Activated CD4-positive, alpha-beta T cell treated with anti-CD3 and anti-CD28 coated beads, Interleukin-10, Interleukin-2, amounts not matched to agents 100 ng/mL and 50 ng/mL, durations not matched to agents 16 hours and 8 hours (primary cell): ENCODE measurements at places on chromosomes 3 and 15.

DNA sequence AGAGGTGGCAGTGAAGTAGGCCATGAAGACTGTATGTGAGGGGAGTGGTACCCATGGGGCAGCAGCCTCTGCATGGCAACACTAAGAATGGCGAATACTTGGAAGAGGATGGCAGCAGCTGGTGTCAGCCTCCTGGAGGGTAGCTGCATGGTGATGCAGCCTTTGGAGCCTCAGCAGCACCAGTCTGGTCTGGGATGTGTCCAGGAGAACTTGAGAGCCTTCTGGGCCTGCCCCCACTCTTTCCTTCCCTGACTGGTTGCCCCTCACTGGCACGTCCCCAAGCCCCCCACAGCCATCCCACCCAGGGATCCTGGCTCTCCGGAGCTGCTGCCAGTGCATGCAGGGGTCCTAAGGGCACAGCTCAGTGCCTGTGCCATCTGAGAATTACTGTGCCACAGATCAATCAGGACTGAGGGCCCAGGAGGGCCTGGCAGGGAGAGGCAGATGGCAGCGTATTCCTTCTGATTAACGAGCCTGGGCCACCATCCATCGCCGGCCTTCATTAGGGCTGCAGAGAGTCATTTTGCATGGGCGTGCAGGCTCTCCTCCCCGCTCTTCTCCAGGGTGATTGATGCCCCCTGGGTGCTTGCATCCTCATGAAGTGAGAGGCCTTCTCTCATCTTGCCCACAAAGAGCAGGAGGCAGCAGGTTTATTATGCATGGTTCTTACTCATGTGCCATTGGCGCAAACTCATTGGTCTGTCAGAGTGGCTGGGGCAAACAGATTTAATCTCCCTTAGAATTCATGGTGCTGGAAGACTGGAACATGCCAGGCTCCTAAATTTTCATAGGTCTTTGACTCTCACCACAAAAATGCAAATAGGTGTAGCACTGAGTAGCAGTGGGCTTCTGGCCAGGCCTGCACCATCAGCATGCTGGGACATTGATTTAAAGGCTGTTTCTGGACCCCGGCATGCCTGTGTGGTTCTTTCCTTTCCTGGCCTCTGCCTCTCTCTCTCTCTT, 116.8 kb downstream of the EPHB1 start:
- DNase-seq = no peak

GRCh38 chr3:178749471-178749870, 213.2 kb downstream of the KCNMB2 start:
- DNase-seq = no peak

DNA sequence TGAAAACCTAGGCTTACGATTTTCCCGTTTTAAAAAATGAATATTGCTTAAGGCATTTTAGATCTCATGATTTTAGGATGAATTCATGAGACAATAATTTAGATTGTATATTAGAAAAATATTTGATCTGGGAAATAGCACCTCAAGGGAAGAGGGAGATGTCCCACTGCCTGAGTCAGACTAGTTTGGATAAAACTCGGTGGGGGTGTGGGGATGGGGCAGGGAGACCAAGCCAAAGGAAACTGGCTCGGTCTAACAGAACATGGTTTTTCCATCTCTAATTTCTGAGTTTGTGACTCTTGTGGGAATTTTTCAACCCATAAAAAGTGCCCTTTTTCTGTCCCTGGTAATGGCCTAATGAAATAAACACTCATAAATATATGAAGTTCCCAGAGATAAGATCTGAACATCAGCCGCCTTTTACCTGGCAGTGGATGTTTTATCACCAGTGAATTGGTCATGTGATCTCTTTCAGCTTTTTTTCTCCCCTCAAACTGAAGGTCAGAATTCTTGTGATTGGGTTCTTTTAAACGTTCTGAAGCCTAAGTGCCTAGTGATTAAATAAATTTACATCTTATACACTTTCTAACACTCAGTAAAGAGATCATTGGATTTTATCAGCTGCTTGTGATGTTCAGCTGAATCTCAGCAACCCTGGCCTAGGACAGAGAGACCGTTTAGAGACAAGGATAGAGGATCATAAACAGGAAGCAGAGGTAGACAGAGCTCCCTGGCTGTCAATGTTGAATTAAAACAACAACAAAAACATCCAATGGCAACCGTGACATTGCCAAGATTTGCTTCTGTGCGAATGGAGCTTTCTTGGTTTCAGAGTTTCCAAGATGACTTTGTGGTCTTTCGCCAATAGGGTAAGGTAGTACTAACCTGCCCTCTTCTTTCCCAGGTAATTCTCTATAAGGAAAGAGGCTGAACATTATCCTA, 1038.2 kb downstream of the MCTP2 start:
- DNase-seq = no peak

DNA sequence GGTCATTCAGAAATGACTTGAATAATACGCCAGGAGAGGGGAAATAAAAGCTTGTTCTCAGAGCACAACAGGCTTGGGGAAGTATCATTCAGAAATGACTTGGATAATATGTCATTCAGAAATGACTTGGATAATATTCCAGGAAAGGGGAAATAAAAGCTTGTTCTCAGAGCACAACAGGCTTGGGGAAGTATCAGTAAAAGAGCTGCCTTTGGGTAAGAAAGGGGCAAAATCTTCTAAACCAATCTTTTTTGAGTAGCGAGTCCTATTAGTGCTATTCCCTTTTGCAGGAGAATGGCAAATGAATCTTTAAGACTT, 20.9 kb downstream of the GABRR3 start:
- no peak for DNase-seq

GRCh38 chr3:130894130-130894985, 474 bp downstream of the ATP2C1 start:
- DNase-seq = peak; percentile 40

DNA sequence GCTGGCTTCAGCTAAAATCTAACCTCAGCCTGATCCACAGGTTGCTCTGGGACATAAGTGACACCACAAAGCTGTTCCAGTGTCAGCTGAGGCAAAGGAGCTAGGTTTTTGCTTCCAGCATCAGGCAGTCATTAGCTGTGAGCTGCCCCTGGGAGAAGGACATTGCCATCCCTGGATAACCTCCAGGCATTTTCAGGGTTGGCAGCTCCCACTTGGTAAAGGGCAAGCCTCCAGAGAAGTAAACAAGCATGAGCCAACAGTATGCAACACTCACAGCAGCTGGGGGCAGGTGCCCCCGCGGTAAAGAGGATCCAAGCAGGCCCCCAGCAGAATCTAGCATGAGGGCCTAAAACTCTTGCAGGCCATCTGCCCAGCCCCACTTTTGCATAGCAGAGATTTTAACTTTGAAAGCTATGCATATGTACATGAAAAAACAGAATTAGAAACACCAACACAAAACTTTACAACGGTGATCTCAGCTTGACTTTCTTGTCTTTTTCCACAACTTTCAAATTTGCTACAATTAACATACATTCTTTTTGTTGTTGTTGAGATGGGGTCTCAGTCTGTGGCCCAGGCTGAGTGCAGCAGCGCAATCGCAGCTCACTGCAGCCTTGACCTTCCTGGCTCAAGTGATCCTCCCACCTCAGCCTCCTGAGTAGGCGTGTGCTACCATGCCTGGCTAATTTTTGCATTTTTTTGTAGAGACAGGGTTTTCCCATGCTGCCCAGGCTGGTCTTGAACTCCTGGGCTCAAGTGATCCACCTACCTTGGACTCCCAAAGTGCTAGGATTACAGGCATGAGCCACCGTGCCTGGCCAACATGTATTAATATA, 83.8 kb upstream of the TPM1 start:
- no peak for DNase-seq

- no peak for DNase-seq
These were observed 15.2 kb downstream of the QTRT2 start for GRCh38 chr3:114071786-114072185.

GRCh38 chr15:69421498-69421897, 7.3 kb downstream of the KIF23 start:
- DNase-seq = no peak

- DNase-seq = no peak
These were observed 813.4 kb upstream of the EPHA6 start for GRCh38 chr3:96000966-96001365.

GRCh38 chr3:47954567-47954966, 61.6 kb downstream of the MAP4 start:
- no peak for DNase-seq

DNA sequence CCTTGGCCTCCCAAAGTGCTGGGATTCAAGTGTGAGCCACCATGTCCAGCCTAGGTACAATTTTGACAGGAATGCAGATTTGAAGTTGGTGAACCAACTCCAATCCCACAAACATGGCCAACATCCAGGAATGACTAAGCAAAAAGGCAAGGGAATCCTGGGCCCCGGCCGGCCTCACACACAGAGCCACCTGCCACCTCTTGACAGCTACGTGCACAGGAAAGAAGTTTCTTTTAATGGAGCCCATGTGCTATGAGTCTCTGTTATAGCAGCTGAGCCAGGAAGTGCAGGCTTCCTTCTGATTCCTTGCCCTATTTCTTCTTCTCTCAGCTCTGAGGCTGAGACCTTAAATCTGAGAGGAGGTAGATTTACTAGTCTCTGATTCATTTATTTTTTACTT, 8.8 kb downstream of the TMEM40 start:
- DNase-seq = no peak

GRCh38 chr15:74262625-74263024, 26.5 kb downstream of the CCDC33 start:
- DNase-seq = no peak

- no peak for DNase-seq
These were observed 16.8 kb downstream of the MYO5C start for GRCh38 chr15:52278636-52279367.

DNA sequence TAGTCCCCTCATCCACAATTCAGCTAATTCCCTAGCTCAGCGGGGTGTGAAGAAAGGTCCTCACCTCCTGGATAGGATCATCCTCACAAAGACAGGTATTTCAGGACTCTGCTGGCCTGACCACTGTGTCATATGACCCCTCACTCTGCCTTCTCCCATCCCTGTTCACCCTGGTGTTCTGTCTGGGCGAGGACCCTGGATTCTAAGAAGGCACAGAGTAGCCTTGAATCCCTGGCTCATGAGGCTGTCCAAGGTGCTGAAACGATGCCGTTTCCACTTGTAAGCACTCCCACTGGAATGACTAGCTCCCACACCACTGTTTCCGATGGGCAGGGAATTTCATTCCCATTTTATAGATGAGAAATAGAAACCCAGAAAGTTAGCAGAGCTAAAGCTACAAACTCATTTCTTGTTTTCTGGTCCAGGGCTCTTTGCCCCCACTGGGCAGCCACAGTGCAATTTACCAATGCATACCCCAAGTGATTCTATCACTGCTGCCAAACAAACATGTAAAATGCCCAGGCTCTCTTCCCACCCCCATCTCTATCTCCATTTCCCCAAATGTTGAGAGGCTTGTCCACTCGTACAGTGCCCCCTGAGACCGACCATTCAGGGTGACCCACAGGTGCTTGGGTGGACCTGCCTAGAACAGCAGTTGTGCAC, 83.2 kb downstream of the RAB11A start:
- no peak for DNase-seq

GRCh38 chr3:176521531-176522175, 675.6 kb downstream of the TBL1XR1 start:
- no peak for DNase-seq
